Activated T-cell treated with anti-CD3 and anti-CD28 coated beads for 48 hours (primary cell): ENCODE measurements at places on chromosomes 1 and 21.

DNA sequence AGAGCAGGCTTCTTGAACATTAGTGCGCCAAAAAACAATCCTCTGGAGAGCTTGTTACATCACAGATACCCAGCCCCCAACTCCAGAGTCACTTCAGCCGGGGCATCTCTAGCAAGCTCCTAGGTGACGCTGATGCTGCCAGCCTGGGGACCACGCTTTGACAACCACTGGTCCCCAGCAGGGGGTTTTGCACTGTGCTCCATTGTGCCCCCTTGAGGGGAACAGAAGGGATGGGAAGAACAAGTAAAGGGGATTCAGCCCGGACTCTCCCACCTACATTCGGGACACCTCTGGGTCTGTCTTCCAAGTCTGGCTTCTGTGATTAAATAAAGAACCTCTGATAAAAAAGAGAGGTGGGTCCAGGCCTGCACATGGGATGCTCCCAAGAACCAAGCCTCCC, 60.4 kb downstream of the ATP5PO start:
- no peak for DNase-seq

DNA sequence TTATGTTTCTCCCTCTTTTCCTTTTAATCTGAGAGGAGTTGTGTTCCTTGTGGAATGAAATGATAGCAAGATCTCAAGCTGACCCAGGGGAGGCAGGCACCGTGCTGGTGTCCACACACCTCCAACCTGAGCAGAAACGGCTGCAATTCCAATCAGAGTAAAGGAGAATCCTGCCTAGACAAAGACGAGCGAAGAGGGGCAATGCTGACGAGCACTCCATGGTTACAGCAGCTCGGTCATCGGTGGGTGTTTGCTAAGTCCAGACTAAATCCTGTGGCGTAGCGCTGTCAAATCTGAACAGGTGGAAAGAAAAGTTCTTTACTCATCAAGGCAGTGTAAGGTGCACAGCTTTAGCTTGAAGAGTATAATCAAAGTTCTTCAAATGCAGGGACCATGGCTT, 74.8 kb downstream of the PLD5 start:
- DNase-seq: no peak

DNA sequence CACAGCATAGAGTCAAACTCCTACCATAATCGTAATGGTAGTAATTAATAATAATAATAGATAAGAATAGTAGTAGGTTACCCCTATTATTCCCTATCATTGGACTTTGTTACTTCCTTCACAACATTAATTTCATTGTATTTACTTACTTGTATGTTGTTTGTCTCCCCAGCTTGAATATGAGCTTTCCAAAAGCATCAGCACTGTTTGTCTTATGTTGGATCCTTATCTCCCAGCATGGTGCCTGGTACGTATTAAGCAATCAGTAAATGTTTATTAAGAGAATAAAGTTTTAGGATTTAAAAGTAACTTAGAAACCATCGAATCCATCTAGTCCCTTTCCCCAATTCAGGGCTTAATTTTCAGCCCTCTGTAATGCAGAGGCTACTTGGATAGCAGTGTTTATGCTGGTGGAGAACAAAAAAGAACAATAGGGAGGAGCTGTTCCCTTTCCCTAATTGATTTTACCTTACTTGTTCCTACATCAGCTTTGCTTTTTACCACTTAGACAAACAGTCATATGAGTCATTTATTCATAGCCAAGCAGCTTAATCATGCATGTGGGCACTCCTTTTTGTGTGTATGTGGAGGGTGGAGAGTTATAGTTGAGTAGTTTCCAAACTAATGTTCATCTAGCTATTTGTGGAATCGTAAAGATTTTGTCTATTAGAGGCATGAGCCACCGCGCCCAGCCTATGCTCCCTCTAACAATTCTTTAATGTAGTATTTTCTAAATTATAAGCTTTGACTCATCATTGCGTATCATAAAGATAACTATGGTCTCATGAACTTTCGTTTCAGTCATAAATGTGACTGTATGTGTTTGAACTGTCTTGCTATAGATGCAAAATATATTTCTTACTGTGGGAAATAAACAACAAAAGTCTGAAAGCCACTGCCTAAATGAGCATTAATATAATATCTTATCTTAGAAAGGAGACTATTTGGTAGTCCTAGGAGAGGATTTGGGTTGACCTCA, 20.9 kb upstream of the DR1 start:
- DNase-seq: no peak

GRCh38 chr1:151128800-151129199, 17.6 kb downstream of the SEMA6C start:
- no peak for DNase-seq

DNA sequence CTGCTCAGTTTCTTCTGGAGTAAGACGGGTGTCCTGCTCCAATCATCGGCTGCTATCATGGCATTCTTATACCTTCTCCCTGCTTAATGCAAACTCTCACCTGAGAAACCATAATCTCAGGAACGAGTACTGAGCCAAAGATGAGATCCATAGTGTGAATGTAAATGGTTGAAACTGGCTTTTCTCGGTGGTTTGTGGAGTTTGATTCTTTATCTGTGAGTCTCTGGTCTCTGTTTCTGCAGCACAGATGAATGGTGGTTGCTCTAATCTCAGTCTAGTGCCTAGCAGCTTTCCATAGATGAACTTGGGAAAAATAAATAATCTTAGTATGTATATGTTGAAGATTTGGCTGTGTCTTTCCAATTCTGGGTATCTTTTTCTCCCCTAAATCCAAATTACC, 274.4 kb downstream of the HHAT start:
- DNase-seq: no peak

GRCh38 chr1:28248273-28249012, 10.9 kb upstream of the SESN2 start:
- peak; percentile 74 for DNase-seq

DNA sequence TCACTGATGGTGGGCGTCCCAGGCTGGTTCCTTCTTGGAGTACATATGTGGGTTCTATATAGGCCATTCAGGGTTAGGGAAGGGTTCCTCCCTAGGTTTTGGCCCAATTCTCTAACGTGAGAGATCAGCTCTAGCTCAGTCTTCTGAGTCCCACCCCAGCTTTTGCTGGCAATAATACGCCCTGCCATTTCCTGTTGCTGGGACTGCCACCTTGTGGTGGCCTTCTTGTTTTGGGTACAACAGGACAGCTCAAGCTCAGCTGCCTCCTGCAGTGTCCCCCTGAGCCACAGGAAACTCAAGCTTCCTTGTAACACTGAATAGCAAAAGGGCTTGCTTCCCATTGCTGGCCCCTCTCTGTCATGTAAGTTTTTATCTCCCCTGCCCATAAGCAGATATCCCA, 77.8 kb downstream of the BACH1 start:
- peak; percentile 48 for DNase-seq

GRCh38 chr1:21508580-21509350, 458 bp upstream of the ALPL start:
- peak; percentile 65 for DNase-seq

DNA sequence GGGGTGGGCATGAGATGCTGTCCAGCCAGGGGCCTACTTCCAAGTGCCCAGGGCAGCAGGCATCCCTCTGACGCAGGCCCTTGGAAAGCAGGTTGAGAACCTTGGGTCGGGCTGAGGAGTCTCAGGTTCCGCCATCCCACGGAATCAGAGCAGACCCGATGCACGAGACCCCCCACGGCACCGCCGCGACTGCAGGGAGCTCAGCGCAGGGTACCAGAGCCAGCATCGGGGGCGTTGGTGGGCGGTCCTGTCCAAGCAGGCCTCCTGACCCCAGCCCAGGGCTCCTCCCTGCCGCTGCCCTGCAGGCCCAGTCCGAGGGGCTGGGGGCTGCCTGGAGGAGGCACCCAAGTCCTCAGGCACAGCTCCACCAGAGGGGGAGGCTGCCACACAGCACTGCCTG, 177.2 kb downstream of the PRDM16 start:
- no peak for DNase-seq

- no peak for DNase-seq
These were observed 61.9 kb downstream of the EPB41 start for GRCh38 chr1:28976248-28976647.

GRCh38 chr1:64511044-64511443, 41.1 kb downstream of the CACHD1 start:
- DNase-seq: no peak

GRCh38 chr1:5718831-5719632, 273.2 kb downstream of the NPHP4 start:
- DNase-seq: no peak

GRCh38 chr1:148289647-148290046, 137.6 kb upstream of the NBPF11 start:
- DNase-seq: no peak

GRCh38 chr1:245201827-245202226, 47.0 kb downstream of the KIF26B start:
- DNase-seq: no peak

DNA sequence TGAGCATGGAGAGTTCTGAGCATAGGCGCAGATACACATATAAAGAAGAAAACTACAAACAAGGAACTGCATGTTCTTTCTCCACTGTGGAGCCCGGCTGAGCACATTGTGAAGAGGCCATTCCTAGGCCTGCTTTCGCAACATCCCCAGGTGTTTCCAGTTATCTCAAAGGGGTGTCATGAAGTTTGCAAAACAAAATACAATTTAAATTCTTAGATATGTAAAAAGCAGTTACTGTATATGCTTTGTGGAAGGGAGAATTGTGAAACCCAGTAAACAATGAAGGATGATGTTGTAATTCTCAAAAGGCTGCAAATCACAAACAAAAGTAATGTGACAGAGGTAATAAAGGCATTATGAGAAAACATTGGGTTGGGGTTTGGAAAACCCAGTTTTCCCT, 98.6 kb upstream of the ZNF644 start:
- DNase-seq: no peak

- no peak for DNase-seq
These were observed 56.9 kb downstream of the COP1 start for GRCh38 chr1:176149939-176150807.

- DNase-seq: no peak
These were observed 191.9 kb upstream of the DMRTA2 start for GRCh38 chr1:50615036-50615750.

DNA sequence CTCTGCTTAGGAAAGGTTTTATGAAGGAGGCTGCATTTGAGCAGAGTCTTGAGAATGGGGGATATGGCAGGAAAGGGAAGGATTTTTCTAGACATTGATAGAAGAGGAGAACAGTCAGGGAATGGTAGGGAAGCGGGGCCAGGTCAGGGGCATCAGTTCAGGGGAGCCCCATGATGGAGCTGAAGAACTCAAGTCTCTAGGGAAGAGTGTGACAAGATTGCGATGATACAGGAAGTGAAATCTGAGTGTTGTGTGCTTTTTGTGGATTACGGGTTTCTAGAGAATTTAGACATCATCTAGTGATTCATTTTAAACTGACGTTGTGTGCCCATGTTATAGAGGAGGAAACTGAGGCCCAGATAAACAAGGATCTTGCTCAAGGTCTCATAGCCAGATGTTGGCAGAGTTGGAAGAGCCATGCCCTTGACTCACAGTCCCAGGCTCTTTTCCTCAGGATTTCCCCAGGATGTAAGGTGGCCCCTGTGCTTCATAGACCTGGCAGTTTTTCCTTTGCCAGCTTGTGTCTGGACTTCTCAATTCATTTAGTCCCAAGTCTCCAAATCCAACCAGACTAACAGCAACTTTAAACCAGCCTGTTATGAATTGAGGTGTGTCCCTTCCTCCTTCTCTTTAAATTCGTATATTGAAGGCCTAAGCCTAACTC, 130.3 kb downstream of the ROR1 start:
- no peak for DNase-seq

- peak; percentile 61 for DNase-seq
These were observed at the start of gene RPS6KA1 for GRCh38 chr1:26529655-26530409. RPS6KA1 (plus strand) TSS chr1:26529761; CDS start chr1:26529921, 160 bp downstream.

GRCh38 chr21:30320215-30320614, at the start of gene KRTAP26-1:
KRTAP26-1 (minus strand) TSS chr21:30320315; CDS start chr21:30320035, 280 bp downstream.
- no peak for DNase-seq

DNA sequence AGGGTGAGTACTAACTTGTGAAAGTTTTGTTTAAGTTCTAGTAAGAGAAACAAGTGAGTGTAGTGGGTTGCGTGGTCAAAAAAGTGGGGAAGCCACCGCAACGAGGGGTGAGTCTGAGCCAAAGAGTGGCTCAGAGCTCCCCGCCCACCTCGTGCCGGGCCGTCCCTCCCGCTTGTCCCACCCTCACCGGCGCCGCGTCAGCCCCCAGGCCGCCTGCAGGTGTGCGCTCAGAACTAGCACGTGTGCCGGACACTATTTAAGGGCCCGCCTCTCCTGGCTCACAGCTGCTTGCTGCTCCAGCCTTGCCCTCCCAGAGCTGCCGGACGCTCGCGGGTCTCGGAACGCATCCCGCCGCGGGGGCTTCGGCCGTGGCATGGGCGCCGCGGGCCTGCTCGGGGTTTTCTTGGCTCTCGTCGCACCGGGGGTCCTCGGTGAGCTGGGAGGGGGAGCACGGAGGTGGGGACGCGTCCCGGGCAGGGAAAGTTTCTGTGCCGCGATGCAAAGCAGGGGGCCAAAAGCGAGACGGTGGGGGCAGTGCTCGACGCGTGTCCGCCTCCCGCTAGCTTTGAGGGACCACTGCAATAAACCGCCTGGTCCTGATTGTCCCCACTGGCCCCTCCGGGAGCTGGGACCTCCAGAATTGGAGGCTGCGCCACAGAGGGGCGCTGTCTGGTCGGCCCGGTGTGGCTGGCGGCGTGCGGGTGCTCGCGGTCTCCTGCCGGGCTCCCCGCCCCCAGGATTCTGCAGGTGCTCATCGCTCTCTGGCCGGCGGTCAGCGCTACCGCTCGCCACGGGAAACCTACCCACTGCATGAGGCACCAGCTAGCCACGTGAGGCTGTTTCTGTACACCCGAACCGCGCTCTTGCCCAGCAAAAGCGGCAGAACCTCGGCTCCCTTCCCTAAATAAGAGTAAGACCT, at the start of gene CR2:
Gene CR2 (plus strand): TSS at position 283 of the 919 bp plus-strand sequence. CDS start 91 bp downstream, at position 374.
- DNase-seq: peak; percentile 62

- no peak for DNase-seq
These were observed 23.5 kb upstream of the C1QA start for GRCh38 chr1:22612671-22613571.

GRCh38 chr1:143497374-143497747, 474.4 kb downstream of the FAM72C start:
- DNase-seq: no peak

GRCh38 chr1:108732398-108732797, 14.1 kb upstream of the STXBP3 start:
- no peak for DNase-seq

DNA sequence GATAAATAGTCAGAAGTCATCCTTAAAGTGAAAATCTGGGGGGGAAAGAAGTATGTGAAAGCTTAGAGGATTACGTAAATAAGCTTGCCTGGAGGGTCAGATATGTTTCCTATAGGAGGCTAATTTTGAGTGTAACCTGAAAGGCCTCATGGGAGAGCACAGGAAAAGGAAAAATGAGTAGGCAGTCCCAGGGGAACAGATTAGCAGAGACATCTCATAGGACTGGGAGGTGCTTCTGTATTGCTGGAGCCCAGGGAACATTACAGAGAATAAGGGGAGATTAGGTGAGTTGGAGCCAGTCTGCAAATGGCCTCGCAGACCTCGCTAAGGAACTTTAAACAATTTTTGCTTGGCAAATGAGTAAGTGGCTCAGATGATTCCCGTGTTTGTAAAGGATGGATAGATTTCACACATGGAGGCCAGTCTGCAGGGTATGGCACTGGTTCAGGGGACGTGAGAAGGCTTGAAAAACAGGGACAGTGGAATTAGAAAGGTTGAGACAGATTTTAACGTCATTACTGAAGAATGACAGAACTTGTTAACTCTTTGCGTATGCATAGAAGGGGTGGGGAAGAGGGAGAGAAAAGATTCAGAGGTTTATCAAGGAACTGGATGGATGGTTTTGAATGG, 149.1 kb downstream of the GREM2 start:
- DNase-seq: no peak
